Thoracic aorta endothelial cell (primary cell): ENCODE measurements at places on chromosomes 4 and X. TPM values are rescaled to one million over a fixed set of nuclear protein-coding genes. Genes with fewer than 3 reads are reported as not detected.

FGFBP2 gene
- total RNA-seq, result not detected in 2 replicates

DCUN1D4 gene
- total RNA-seq, result 53.6 and 62.1 TPM in 2 replicates

GLRB gene
- 3.5 and 5.6 TPM in 2 replicates for total RNA-seq

ACE2 gene
- total RNA-seq, result not detected in 2 replicates

RTL5 gene
- 0.14 and 0.40 TPM in 2 replicates for total RNA-seq

MAGEA6 gene
- total RNA-seq, result not detected in 2 replicates

CLGN gene
- total RNA-seq, result 0.13 and 2.0 TPM in 2 replicates

TSPAN7 gene
- 12.0 and 15.1 TPM in 2 replicates for total RNA-seq

ZFX gene
- total RNA-seq, result 49.3 and 81.4 TPM in 2 replicates

ZIC3 gene
- not detected in 2 replicates for total RNA-seq

MAB21L2 gene
- total RNA-seq, result 2.8 TPM in 1 of 2 replicates, not detected in the other

ENPEP gene
- not detected in 2 replicates for total RNA-seq

SSX2 gene
- not detected in 2 replicates for total RNA-seq

TMPRSS11A gene
- total RNA-seq, result not detected in 2 replicates

RIPPLY1 gene
- not detected in 2 replicates for total RNA-seq

GPR143 gene
- total RNA-seq, result 2.7 and 3.3 TPM in 2 replicates

STARD8 gene
- total RNA-seq, result 6.9 and 20.2 TPM in 2 replicates

PLAC1 gene
- 1.6 TPM in 1 of 2 replicates, not detected in the other for total RNA-seq

PITX2 gene
- total RNA-seq, result 0.13 TPM in 1 of 2 replicates, not detected in the other

FMR1NB gene
- total RNA-seq, result not detected in 2 replicates

DCAF12L2 gene
- total RNA-seq, result not detected in 2 replicates

APLN gene
- 132 and 170 TPM in 2 replicates for total RNA-seq

TMPRSS11B gene
- total RNA-seq, result not detected in 2 replicates

SGMS2 gene
- total RNA-seq, result 91.4 and 98.2 TPM in 2 replicates

HHIP gene
- total RNA-seq, result 792 and 893 TPM in 2 replicates

BTK gene
- total RNA-seq, result 0.14 and 0.27 TPM in 2 replicates

ARX gene
- total RNA-seq, result not detected in 2 replicates

PDLIM3 gene
- 18.2 and 34.6 TPM in 2 replicates for total RNA-seq

GPRASP1 gene
- total RNA-seq, result 1.9 and 2.4 TPM in 2 replicates

USP26 gene
- total RNA-seq, result not detected in 2 replicates

WAS gene
- total RNA-seq, result 0.07 TPM in 1 of 2 replicates, not detected in the other

CENPVL3 gene
- total RNA-seq, result not detected in 2 replicates

NKX1-1 gene
- not detected in 2 replicates for total RNA-seq

TDO2 gene
- total RNA-seq, result not detected in 2 replicates

SAGE1 gene
- not detected in 2 replicates for total RNA-seq

PDE6B gene
- total RNA-seq, result 0.53 and 1.1 TPM in 2 replicates

CLTRN gene
- not detected in 2 replicates for total RNA-seq

PDHA1 gene
- 76.2 and 78.6 TPM in 2 replicates for total RNA-seq

VCX gene
- total RNA-seq, result not detected in 2 replicates

GAGE2A gene
- not detected in 2 replicates for total RNA-seq

PDGFRA gene
- total RNA-seq, result 0.80 and 1.4 TPM in 2 replicates
